ENCODE measurements at places on chromosomes 6 and 20.

DNA sequence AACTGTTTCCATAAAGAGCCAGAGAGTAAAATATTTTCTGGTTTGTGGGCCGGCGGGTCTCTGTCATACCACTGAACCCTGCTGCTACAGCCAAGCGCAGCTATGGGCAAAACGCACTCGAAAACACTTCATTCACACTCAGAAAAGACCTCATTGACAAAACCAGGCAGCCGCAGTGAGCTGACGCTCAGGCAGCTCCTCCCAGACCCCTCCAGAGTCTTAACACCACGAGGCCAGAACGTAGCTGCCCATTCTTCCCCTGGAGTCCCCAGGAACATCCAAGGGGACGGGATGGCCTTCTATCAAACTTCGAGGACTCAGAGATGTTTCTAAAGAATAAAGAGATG is 35.6 kb upstream of the ZBP1 start:
- no peak for DNase-seq

- no peak for DNase-seq
These were observed 215.6 kb upstream of the NRSN1 start for GRCh38 chr6:23910420-23910819.

GRCh38 chr20:25859649-25860530 is 163.2 kb upstream of the ZNF337 start:
- DNase-seq = peak; percentile 38

DNA sequence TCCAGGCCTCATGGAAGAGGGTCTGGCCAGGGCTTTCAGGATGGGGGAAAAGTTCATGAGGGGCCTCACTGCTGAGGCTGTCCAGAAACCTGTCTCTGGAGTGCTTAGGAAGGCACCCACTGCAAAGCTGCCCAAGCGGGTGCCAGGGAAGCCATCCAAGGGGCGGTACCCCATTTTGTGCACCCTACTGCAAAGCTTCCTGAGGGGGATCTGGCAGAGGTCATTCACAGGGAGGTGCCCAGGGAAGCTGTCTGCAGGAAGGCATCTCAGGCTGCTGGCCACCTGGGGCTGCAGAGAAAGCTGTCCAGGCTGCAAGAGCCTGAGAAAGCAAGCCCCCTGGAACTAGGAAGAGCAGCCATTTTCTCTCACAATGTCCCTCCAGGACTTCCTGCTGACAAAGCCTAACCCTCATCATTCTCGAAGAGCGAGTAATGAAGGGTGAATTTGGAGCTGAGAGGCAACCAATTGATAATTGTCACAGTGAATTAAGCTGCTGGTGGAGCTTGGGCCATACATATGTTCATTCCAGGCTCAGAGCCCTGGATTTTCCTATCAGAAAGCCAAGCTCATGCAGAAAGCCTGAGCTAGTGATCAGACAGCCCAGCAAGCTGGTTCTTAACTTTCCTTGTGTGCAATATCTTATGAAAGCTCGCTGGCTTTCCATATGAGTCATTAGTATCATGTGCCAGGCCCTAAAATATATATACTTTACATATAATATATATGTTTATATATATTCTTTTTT is 62.2 kb upstream of the SLC22A16 start:
- DNase-seq = peak; percentile 16

GRCh38 chr6:83893024-83893423 is 33.5 kb downstream of the CYB5R4 start:
- DNase-seq = no peak

GRCh38 chr6:166258854-166259276 is 49.3 kb downstream of the PRR18 start:
- peak; percentile 96 for DNase-seq

GRCh38 chr6:81793821-81794475 is 41.5 kb upstream of the TENT5A start:
- DNase-seq = peak; percentile 43

- DNase-seq = no peak
These were observed 90.5 kb upstream of the CCN2 start for GRCh38 chr6:132041706-132042105.

GRCh38 chr6:39304951-39305350 is 9.3 kb downstream of the KCNK17 start:
- DNase-seq = no peak

DNA sequence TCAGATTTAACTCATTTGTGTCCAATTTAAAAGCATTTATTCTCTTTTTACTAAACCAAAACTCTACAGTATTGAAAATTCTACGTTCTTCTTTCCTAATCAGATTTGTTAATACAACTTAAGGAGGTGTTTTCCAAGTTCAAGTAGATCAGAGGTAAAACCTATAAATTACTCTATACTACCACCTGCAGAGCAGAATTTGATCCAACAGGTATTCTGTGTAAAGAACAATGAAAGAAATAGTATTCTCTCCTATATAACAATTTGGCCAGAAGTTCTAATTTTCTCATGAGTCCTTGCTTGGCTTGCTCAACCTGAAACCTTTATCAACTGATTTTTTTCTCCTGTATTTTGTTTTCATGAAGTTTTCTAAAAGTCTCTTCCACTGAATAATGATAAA is 28.5 kb upstream of the DST start:
- no peak for DNase-seq

- no peak for DNase-seq
These were observed 268.9 kb downstream of the PREX1 start for GRCh38 chr20:48558906-48559305.

GRCh38 chr6:53524455-53524815 is 20.5 kb downstream of the GCLC start:
- no peak for DNase-seq

GRCh38 chr6:36774331-36774730 is 64.9 kb downstream of the CPNE5 start:
- DNase-seq = no peak

- no peak for DNase-seq
These were observed 142.2 kb downstream of the WDR27 start for GRCh38 chr6:169559592-169559991.

DNA sequence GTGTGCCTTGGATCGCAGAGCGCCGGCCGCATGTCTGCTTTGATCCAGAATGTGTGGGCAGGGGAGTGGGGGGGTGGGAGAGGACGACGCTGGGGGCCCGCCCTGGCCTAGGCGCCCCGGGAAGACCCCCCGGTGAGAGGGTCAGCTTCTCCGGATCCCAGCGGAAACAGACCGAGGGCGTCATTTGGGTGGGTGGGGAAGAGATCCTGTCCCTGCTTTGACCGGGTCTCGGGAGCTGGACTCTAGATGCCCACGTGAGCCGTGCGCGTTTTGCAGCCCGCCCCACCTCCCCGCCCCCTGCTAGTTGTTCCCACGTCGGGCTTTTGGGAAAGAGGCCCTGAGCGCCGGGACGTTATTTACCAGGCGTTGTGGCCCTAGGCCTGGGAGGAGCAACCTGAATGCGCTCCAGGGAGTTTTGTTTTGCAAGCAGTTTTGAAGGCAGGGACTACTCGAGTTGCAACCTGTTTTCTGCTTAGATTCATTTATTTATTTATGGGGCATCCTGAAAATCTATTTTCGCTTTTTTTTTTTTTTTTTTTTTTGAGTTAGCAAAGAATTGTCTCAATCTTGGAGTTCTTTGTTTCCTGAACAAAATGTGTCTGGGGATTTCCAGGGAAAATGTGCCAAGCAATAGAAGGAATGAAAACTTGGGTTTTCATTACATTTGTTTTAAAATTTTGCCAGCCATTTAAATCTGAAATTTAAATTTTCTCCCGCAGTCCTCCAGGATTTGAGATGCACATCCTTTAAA is 1.6 kb downstream of the DSP start:
- DNase-seq = peak; percentile 47

GRCh38 chr6:20487669-20488375 is 46.4 kb upstream of the CDKAL1 start:
- DNase-seq = no peak

GRCh38 chr20:41784209-41784958 is 166.2 kb upstream of the CHD6 start:
- DNase-seq = no peak

DNA sequence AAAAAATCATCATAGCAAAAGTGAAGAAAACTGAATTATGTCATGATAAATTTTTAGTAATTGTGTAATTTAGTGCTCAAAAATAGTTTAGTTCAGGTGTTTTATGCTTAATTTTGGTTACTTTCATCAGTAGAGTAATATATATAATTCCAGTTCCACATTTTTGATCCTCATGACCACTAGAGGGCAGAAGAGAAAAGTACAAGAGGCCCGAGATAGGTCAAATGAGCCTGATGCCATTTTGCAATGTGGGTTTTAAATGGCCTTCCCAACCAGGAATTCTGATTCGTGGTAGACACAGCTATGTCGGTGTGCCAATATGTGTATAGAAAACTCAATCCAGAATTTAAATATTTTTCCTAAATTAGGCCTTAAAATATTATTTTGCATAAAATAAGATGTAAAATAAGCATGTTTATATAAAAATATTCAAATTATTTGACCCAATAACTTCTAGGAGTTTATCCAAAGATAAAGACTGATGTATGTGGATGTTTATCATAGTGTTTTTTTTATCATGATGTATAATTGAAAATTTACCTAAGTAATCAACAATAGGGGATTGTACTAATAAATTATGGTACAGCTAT is 159.7 kb upstream of the RPS6KA2 start:
- peak; percentile 74 for DNase-seq

DNA sequence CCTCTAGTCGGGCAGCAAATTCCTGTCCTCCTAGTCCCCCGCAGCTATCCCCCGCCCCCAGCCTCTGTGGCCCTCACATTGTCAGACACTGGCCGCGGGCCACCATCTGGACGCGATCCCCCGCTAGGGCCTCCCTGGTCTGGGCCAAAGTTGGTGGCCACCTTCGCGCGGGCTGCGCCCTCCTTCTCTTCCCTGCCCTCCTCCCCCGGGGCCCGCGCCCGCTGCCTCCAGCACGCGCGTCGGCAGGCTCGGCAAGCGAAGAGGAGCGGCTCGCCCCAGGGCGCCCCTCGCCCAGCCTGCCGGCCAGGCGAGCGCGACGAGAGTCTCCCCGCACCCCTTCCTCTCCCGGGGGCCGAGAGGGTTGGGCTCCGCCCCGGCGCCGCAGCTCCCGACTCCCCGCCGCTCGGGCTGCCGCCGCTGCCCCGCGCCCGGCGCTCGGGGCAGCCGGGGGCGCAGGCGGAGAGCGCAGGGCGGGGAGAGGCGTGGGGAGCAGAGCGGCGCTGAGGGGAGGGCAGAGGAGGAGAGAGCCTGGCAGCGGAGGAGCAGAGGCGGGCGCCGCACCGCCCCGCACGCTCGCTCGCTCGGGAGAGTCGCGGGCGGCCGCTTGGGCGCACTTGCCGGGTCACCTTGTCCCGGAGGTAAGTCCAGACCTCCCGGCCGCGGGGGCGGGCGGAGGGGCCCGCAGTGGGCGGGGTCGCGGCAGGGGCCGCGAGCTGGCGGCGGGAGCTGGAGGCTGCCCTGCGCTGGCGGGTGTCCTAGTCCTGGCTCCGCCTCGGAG is at the start of gene SYNDIG1:
TSS of gene SYNDIG1 (plus strand) at position 514 of the 778 bp plus-strand sequence. CDS start 73,469 bp downstream, outside the sequence.
- no peak for DNase-seq

DNA sequence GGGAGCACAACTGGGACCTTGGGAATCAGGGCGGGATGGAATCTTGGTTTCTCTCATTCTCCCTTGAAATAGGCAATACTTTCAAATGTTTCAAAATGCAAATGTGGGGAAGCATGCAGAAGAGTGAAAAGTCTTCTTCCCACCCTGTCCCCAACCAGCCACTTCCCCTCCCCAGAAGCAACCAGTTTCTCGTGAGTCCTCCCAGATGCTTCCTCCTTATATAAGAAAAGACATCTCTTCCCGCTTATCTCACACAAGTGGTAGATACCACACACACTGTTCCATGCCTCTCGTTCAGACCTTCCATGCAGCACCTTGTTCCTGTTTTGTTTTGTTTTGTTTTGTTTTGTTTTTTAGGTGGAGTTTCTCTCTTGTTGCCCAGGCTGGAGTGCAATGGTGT is 25.1 kb downstream of the HCK start:
- peak; percentile 86 for DNase-seq

DNA sequence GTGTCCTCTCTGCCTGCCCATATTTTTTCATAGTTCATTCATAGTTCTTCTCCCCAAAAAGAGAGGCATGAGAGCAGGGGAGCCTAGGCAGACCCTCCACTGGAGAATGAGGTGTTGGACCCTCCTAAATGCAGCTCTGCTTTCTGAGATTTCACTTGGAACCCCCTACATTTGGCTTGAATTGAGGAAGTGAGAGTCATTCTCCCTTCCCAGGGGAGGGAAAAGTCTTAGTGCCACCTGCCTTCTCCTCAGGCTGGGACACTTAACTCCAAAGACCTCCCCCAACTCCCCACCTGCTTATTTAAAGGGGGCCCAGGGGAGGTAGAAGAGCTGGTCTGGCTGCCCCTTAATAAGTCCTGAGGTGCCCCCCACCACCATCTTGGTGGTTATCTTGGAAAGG is 78.2 kb downstream of the CHMP4B start:
- DNase-seq = no peak

- no peak for DNase-seq
These were observed 87.5 kb downstream of the SH3BGRL2 start for GRCh38 chr6:79718509-79719247.

GRCh38 chr6:83511901-83512681 is at the start of gene PRSS35:
TSS of gene PRSS35 (plus strand) at chr6:83512534. CDS start at chr6:83523442, 10,908 bp downstream.
- DNase-seq = peak; percentile 53

- no peak for DNase-seq
These were observed 702.7 kb downstream of the EYS start for GRCh38 chr6:65004283-65004682.

DNA sequence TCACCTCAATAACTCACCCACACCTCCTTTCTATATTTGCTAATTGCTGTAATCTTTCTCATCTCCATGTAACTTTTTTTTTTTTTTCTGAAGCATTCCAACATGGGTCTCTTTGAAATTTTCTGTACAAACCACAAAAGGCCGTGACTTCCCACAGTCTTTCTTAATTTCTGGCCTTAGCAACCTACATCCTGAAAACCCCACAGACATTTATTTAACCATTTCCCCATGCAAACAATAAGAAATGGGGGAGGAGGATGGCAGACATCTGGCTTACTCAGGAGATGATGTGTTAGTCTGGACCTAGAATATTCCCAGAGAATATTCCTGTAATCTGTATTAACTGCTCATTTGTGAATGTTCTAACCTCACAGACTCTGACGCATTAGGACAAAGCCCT is 57.6 kb downstream of the MEP1A start:
- DNase-seq = peak; percentile 33

DNA sequence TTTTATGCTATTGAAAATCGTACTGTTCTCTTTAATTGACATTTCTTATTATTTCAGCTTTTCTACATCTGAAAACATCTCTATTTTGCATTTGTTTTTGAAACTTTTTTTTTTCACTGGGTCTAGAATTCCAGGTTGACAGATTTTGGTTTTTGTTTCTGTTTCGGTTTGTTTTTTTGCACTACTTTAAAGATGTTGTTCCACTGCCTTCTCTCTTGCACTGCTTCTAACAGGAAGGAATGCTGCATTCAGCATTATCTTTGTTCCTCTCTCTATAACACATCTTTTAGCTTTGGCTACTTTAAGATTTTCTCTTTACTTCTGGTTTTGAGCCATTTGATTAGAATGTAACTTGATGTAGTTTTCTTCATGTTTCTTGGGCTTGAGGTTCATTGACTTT is 20.1 kb upstream of the SLC17A1 start:
- DNase-seq = no peak

- peak; percentile 89 for DNase-seq
These were observed 135.0 kb upstream of the RIPOR2 start for GRCh38 chr6:25070547-25071366.
